ENCODE measurements at places on chromosomes 7 and 10. TPM values are rescaled to one million over a fixed set of nuclear protein-coding genes. Genes with fewer than 3 reads are reported as not detected.
A peak's percentile ranks its signal among the peaks of the same experiment; 100 is the strongest.

The UPK3BL1 gene
- total RNA-seq, result 3.2 TPM

The PPIF gene
- 29.6 TPM for total RNA-seq

DNA sequence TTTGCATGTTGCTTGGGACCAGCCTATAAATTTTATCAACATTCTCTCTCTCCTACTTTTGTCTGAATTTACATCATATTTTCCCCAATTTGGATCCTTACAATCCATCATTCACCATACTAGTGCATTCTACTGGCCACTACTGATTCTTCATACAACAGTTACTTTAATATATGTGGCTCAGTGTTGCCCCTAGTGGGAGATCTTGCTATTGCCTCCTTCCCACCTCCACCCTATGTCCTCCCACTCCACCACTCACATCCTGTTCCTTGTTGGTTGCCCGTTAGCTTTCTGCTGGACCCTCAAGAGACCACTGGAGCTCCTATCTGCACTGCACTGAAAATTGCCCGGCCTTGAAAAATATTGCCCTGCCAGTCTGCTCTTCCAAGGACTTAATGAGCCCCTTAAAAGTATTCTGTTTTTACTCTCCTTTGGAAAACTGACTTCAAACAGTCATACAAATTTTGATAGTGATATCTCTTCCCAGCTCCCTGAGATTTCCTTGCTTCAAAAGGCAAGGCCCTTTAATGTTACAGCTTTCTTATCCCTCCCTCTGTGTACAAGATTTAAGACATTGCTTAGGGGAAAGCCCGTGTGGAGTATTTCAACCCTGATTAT, 243.2 kb upstream of the TMEM229A start:
- no peak for DNase-seq

The COL13A1 gene
- 6.0 TPM for total RNA-seq

DNA sequence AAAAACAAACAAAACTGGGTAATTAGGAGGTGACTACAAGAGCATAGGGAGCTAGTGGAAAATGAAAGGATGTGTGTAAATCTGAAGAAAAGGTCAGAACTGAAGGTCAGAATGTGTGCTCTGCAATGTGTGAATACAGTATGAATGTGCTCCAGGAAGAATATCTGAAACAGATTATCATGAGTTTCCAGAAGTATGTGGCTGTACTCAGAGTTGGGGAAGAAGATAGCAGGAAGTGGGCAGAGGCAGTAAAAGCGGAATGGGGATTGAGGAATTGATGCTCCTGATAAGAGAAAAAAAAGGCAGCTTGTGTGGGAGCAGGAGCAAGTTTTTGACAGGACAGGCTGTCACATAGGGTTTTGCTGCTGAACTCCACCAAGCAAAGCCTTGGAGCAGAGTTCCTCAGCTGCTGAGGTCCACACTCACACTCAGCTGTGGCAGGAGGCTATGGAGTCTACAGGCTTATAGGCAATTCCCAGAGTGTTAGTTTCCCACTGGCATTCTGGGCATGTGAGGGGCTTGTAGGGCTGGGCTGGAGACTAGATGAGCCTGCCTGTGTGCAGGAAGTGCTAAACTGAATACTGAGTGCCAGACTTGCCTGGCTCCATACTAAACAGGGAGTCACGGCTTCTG, 22.9 kb downstream of the H2AZ2 start:
- no peak for DNase-seq

DNA sequence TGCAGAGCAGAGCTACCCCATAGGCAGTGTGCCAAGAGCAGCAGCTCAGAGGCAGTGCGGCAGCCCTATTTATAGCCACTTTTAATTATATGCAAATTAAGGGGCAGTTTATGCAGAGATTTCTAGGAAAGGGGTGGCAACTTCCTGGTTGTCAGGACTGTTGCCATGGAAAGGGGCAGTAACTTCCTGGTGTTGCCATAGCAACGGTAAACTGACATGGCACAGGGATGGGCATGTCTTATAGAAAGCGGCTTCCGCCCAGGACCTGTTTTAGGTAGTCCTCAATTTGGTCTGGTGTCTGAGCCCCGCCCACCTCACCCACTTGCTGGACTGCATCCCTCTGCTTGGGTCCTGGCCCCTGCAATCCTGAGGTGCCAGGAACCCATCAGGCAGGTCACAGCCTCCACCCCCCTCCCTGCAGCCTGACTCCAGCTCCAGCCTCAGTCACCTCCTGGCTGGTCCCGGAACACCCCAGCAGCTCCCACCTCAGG, 115.8 kb downstream of the TMEM130 start:
- DNase-seq, result no peak

DNA sequence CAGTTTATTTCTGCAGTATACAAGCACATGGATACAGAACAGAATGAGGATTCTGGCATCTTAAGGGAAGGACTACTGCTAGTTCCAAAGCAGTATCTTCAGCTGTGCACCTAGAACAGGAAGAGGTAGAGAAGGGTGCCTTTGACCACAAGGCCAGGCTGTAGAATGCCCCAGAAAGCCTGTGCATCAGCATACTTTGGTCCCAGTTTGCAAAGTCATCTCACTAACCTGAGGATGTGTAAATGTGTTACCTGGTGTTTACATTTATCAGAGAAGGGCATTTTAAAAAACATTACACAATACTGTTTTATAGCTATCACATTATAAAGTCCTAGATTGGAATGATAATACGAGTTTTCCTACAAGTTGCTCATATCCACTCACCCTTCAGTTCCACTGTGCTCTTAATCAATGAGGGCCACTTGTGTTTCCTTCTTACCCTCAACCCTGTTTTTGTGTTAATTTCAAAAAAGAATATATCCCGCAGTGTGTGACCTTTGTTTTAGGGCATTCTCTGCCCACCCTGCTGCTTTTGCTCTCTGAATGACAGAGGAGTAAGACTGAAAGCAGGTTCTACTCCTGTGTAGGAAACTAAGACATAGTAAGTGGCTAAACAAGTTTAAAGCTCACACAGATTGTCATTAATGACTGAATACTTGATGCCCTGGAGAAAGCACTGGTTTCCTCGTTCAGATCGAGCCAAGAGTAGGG, 3.4 kb downstream of the SLC35G1 start:
- DNase-seq, result no peak

- DNase-seq, result no peak
Observed at GRCh38 chr10:51745397-51745796, 46.0 kb upstream of the CSTF2T start.

GRCh38 chr7:118079369-118079768, 104.6 kb upstream of the LSM8 start:
- no peak for DNase-seq

DNA sequence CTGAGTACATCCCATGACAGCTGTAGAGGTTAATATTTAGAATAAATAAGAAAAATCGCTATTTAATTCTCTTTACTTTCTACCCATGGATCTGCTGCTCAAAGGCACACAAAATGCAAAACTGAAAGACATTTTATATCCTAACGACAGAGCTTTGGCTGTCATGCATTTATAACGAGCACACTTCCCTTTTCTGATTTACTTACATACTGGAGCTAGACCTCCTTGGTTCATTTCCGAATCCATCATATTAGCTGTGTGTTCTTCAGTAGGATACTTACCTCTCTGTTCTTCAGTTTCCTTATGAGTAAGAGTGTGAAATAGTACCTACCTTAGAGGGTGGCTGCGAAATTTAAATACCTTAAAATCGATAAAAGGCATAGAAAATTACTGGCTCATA, 10.9 kb downstream of the CALCR start:
- no peak for DNase-seq

The DNAJC12 gene
- total RNA-seq, result 1.1 TPM

The EXOC4 gene
- 86.2 TPM for total RNA-seq

DNA sequence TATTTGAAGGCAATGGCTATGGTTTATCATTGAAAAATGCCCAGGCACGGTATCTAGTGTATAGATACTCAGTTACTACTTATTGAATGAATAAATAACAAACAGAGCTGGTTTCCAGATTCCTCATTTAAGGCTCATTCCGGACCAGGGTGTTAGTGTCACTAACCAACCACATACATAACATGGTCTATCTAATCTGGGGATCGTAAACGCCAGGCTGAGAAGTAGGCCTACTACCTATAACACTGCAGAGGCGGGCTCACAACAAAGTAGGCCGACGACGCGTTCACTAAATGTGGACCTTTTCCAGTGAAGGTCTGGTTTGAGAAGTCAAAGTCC, 423 bp downstream of the LSM5 start:
- no peak for DNase-seq

GRCh38 chr10:48576501-48576900, 28.4 kb downstream of the ARHGAP22 start:
- DNase-seq, result no peak

DNA sequence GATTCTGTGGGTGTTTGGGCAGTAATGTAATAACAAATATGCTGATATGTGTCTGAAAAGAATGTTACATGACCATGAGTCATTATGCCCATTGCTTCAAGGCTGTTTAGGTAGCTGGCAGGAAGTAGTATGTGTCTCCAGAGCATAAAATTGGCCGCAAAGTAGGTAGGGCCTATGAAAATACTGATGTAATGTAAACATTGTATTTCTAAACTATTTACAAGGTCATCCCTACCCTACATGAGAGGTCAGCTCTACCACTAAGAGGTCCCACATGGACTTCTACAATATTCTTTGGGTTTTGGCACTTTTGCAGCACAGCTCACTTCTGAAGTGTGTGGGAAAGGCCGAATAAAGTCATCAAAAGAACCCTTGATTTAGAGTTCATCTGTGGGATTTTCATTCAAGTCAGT, 301.9 kb downstream of the AHR start:
- DNase-seq, result peak; percentile 97

DNA sequence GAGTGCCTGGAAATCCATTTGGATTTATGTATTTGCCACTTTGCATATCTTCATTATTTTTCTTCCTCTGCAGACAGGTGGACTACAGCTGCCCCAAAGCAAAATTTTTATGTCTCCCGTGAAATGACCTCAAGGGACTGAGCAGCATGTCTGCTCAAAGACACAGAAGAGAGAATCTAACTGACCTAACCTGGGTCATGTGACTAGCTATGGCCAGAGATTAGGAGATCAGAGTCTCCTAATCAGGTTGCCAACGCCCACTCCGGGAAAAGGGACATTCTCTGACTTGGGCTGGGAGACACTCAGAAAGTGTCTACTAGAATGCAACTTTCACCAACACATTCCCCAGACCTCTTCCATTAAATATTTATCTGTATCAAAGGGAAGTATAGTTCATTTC, 2.5 kb upstream of the BAMBI start:
- DNase-seq, result no peak

The ITGA8 gene
- 2.6 TPM for total RNA-seq

The CPA4 gene
- 29.6 TPM for total RNA-seq

DNA sequence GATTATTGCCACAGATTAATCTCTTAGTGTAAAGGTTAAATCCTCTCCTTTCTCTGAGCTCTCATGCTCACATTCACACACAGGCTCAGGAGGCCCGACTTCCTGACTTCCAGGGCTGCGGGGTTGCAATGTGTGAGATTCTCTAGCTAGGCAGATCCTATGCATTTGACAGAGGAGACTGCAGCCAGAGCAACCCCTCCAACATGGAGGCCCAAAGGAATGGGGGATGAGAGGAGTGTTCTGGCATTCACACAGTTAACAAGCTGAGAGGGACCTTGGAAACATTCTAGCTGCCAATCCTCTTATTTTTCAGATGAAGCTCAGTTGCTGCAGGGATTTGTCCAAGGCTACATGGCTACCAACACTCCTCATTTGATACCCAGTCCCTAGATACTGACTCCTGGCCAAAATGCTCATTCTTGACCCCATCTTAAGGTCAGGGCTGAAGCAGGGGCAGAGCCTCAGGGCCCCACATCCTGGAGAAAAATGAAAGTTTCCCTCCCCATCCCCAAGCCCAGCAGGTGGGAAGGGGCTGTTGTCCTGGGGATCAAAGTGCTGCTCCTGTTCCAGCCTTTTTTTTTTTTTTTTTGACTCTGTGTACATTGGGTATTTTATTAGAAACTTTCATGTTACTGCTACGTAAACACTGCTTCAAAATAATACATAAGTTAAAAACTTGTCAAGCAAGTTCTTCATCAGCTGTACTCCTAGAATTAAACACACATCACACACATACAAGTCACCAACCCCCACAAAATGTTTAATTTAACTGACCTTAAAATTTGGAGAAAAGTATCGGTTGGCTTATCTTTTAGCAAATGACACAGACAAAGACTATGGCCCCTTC, 325.6 kb downstream of the PLXNA4 start:
- no peak for DNase-seq

DNA sequence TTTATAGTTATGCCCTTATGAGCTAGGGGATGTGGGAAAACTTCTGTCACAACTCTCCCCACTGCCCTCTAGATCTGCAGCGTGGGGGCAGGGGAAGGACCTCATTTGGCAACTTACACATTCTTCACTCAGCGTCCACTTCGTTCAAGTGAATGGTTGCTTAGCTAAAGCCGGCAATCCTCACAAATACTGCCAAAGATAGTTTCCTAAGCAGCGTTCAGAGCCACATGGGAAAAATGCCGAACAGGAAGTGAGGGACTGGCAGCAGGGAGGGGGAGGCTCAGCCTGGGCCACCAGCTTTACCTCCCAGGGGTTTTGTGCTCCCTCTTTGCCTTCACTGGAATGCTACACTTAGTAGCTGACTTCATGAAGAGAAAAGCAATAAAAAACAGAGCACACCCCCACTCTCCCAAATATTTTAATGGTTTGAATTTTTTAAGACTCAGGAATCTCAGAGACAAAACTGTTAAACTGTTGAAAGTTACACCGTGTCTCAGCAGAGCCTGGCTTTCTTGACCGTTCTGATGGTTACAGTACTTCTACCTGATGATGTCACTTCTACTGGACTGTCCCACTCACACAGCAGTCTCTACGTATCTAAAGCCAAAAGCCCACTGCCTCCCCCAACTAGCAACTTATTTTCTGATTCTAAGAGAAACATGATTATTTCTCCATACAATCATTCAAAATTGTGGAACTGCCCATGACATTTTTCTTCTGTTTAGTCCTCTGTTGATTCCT, 10.4 kb downstream of the GRM3 start:
- DNase-seq, result no peak

The PIK3AP1 gene
- total RNA-seq, result not detected

DNA sequence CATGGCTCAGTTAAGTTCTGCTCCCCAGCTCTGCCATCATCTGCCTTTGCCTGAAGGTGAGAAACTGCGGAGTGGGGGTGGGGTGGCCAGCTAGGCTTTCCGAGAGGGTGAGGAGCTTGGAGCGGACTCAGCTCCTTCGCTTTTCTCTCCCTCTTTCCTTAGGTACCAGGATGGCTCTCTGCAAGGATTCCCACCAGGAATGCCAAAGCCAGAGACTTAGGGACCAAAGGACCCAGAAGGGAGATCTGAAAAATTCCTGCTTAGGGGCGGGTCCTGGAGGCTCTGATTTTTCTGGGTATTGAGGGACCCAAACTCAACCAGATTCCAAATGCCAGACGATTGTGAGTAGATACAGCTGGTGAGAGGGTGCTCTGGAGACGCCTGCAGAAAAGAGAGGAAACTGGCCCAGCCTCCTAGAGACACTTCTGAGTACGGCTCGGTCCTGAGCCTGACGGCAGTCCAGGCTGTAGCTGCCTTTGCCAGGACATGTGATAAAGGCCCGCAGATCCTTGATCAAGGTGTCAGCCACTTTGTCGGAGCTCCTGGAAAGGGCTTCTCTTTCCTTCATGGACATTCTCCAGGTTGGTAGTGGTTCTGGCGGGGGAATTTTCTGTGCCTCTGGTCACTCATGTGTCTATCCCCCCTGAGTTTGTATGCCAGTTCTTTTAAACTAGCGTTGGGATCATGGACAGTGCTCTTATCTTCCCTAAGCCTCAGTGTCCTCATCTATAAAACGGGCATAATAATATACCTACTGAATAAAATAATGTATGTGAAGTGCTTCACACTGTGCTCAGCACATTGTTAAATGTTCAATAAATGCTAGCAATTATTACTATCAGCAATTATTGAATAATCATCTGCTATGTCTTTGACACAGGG, 42.5 kb upstream of the BTRC start:
- no peak for DNase-seq

The SERPINE1 gene
- total RNA-seq, result 23.1 TPM

Measured in fibroblast of the aortic adventitia (primary cell).